ENCODE measurements at places on chromosomes 3 and 15. TPM values are rescaled to one million over a fixed set of nuclear protein-coding genes. Genes with fewer than 3 reads are reported as not detected.

DNAH12 gene
- total RNA-seq, result not detected

DNA sequence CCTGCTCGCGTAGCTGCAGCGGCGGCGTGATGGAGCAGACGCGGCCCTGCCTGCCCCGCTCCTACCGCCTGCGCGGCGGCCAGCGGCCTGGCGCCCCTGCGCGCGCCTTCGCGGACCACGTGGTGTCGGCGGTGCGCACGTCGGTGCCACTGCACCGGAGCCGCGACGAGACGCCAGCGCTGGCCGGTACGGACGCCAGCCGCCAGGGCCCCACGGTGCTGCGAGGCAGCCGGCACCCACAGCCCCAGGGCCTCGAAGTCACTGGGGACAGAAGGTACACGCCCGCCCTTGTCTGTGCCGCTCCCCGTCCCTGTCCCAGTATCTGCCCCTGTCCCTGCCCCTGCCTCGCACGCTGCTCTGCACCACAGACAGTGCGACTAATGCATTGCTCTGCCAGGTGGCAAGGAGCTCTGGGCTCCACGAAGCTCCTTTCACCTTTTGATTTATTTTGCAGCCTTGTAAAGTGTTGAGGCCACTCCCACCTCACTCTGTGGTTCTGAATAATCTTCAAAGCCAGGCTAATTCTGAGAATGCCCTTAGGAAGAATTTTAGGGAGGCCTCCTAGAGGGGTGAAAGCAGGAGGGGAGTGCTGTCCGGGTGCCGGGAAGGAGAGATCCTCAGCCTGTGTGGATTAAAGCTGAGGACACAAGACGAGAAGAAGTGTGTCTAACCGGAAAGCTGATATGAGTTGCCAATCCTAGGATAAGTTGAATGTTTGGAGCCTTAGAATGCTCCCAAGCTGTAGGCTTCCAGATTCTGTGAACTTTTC lies 100.0 kb downstream of the THSD4 start:
- DNase-seq, result no peak

DNA sequence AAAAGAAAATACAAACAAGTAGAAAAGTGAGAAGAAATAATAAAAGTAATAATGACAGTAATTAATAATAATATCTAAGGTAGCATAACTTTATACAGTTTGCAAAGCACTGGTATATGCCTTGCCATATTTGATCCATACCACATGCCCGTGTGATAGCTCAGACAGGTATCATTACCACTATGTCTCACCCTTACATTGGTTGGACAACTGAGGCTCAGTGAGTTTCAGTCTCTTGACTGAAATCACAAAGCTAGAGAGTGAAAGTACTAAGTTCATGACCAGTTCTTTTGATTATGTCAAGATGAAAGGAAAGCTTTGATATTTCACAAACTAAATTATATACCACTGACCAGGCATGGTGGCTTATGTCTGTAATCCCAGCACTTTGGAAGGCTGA lies 408.9 kb downstream of the GAP43 start:
- DNase-seq, result no peak

GRCh38 chr15:81729340-81729739 lies 316.5 kb downstream of the MEX3B start:
- no peak for DNase-seq

SENP8 gene
- total RNA-seq, result 2.2 TPM

IQCF5 gene
- not detected for total RNA-seq

DNA sequence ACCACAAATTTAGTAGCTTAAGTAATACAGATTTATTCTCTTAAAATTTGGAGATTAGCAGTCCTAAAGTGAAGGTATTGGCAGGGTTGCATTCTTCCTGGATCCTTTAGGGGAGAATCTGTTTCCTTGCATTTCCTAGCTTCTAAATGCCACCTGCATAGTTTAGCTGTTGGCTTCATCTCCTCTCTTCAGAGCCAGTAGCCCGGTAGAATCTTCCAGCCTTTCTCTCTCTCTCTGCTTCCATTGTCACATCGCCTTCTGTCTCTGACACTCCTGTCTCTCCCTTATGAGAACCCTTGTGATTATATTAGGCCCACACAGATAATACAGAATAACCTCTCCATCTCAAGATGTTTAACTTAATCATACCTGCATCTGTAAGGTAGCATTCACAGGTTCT lies 21.4 kb downstream of the FAM98B start:
- DNase-seq, result no peak

DNA sequence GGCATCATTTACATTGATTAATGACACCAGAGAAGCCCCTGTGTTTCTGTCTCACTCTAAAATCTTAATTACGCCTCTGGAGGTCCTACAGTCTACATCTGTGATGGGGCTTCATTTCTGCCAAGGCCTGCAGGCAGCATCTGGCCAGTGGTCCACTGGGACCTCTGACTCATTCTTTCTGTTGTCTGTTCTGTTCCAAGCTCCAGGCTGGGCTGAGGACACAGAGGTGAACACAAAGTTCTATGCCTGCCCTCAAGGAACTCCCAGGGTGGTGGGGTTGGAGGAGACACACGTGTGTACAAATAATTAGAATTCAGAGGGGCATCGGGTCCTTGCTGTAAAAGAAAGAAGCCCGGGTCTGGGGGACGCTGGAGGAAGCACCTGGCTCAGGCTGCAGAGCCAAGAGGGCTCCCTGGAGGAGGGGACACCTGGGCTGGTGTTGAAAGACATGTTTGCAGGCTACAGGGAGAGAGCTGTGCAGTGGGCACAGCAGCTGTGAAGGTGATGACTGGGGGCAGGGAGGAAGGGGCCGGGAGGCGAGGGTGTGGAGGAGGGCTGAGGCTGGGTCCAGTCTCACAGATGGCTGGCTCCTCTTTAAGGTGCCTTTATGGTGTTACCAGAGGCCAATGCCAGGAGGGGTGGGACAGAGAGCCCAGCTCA lies 103.3 kb upstream of the PRR23E start:
- DNase-seq, result no peak

CD200R1 gene
- 1.8 TPM for total RNA-seq

KNL1 gene
- total RNA-seq, result 23.8 TPM

DNA sequence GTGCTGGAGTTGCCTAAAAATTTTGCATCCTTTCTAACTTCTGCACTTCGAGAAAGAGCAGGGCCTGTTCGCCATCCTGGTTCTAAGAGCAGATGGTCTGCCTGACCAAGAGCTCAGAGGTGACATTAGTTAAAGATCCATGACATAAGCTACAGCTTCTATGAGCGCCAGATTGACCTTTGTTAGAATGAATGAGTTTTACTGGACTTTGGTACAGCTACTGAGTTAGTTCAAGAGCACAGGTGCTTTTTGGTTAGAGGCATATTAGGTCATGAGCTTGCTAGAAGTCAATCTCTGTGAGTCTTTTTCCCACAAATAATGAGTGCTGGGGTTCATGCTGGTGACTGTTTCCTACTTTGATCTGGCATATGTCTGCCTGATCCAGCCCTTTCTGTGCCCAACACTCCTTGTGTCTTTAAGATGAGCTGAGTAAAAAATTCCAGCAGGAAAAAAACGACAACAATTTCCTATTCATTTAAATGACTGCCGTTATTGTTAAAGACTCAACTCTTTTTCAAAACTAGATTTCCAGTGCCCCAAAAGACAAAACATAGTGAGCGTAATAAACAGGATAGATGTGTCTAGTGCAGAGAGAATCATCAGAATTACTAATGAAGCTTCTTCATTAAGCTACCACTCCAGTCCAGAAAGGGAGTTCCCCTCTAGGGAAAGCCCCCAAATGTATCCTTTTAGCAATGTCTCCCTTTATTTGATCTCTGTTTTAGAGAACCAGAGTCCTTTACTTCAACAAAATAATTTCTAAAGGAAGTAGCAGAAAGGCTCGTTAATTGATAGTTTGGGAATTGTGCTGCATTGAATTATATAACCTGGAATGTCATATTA lies 152.9 kb downstream of the SLCO3A1 start:
- no peak for DNase-seq

- peak; percentile 76 for DNase-seq
Measured at GRCh38 chr3:9778143-9779074, 8.7 kb upstream of the CAMK1 start.

- no peak for DNase-seq
Measured at GRCh38 chr3:172145031-172145686, 105.8 kb downstream of the FNDC3B start.

DNA sequence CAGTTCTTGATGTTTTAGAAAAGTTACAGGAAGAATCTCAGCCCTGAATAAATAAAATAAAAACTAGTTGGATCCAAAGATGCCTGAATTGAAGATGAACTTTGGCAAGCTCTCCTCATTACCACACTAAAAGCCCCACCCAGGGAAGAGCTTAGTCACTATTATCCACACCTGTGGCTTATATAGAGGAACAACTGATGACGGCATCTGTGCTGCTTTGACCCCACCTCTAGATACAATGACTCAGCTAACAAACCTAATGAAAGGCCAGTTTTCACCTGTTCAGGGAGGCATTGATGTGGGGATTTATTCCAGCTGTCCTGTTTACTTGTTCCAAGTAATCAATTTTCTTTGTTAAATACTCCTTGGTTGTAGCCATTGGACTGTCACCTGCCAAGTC lies 604.7 kb upstream of the EPHA6 start:
- DNase-seq, result no peak

GOLGA8A gene
- total RNA-seq, result 123 TPM

DNA sequence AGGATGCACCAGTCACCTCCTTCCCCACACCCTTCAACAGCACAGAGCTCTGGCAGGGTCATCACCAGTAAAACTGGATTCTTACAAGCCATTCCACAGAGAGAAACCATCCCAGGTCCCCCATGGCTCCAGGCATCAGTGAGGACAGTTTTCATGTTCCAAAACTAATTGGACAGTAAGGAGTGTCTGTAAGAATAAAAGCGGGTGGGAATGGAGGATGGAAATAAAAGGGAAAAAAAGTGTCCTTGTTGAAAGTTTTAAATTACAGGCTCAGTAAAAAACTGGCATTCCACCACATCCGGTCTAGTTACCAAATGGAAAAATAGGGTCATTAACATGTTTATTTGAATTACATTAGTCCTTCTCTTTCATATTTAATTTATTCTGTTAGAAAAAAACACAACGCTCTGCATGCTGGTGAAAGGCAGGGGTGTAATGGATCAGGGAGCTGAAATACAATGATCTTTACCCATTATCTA lies 117.4 kb downstream of the TIGIT start:
- DNase-seq, result no peak

DNA sequence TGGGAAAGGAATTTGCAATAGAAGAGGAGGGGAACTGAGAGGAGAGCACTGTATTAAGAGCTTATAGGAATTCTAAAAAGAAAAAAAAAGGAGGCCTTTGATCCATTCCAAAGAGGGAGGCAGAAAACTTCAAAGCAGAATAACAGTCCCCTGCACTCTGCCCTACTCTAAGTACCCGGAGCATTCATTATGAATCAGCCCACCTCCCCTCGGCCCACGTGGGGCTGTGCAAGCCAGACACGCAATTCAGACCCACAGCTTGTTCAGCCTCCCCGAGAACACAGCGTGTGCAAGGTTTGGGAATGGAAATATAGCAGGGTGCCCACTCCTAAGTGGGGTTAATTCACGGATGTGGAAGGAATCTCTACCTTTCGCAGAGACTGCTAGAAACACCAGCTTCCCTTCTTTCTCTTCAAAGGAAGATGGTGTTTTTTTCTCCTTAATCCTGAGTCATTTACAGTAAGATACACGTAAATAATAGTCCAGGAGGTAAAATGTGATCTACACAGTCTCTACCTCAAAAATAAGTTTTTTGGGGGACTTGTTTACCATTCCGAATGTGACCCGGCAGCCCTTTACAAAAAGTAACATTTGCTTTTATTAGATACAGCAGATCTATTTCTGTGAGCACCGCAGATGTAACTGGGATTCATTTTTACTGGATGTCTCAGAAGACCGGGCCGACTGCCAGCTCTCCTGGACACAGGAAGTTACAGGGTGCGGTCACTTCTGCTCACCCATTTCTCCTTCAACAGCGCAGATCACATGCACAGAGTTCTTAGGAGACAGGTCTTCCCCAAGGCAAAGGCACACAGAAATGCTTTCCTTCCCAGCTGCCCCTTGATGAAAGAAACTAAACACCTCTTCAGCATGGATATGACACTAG lies 768.5 kb upstream of the CFAP20DC start:
- DNase-seq, result no peak

GOLGA6L7 gene
- total RNA-seq, result not detected

DNA sequence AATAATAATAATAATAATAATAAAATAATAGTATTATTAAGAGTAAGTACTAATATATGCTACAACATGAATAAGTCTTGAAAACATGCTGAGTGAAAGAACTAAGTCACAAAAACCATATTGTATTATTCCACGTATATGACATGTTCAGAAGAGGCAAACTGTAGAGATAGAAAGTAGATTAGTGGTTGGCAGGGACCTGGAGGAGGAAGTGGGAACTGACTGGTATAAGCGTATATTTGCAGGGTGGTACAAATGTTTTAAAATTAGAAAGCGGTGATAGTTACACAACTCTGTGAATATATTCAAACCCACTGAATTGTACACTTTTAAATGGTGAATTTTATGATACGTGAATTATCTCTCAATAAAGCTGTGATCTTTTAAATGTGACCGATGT lies 32.8 kb downstream of the LRRK1 start:
- no peak for DNase-seq

Data from activated naive CD8-positive, alpha-beta T cell treated with anti-CD3 and anti-CD28 coated beads for 36 hours (primary cell).